ENCODE measurements at places on chromosomes 4 and X.

DNA sequence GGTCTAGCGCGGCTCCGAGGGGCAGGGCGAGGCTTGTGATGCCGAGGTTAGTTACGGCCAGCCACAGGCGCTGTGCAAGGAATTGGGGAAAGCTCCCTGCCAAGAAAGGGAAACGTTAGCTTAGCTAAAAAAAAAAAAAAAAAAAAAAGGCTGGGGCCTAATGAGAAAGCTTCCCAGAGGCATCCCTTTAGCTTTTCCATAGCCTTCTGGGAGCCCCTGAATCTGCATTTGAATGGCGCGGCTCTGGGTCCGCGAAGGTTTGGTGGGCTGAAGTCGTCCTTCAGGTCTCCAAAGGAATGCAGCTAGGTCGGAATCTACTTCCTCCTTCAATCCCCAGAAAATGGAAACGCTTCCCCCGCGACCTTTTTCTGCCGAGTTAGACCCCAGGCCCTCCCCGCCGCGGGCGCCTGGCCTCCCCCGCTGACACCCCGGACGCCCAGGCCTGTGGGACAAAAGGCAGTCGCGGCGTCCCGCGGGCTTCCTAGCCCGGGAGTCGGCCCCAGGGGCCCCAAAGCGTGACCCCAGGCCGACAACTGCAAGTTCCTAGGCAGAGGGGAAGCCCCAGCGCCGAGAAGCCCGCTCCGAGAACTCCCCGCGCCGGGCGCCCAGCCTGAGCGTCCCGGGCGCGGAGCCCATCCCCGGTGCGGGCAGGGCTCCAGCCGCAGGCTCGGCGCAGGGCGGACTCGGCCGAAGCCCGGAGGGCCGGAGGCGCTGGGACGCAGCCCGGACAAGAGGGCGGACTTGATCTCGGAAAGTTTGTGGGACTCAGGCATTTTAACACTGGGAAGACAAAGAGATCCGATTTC, 605 bp upstream of the FAT1 start:
- DNase-seq = no peak

GRCh38 chr4:79181190-79181589, 144.7 kb downstream of the NAA11 start:
- DNase-seq = no peak

- DNase-seq = no peak
These were observed 56.2 kb downstream of the SMIM20 start for GRCh38 chr4:25970226-25970675.

DNA sequence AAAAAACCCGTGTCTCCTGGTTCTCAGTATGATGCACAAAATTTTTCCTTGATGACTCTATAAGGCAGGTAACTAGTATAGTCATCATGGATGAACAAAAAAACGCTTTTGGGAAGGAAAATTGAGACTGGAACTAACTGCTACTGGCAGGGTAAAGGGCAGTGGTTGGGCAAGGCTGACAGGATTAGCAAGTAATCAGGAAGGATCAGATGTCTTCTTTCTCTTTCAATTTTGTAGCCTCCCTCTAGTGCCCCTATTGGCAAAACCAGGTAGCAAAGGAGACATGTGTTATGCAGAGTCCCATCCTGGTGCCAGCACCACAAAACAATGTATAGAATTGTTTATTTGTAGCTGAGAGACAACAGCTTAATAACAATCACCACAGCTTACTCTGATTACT, 12.8 kb upstream of the SLITRK4 start:
- no peak for DNase-seq

- no peak for DNase-seq
These were observed 100.5 kb downstream of the MFAP3L start for GRCh38 chr4:169925678-169926077.

DNA sequence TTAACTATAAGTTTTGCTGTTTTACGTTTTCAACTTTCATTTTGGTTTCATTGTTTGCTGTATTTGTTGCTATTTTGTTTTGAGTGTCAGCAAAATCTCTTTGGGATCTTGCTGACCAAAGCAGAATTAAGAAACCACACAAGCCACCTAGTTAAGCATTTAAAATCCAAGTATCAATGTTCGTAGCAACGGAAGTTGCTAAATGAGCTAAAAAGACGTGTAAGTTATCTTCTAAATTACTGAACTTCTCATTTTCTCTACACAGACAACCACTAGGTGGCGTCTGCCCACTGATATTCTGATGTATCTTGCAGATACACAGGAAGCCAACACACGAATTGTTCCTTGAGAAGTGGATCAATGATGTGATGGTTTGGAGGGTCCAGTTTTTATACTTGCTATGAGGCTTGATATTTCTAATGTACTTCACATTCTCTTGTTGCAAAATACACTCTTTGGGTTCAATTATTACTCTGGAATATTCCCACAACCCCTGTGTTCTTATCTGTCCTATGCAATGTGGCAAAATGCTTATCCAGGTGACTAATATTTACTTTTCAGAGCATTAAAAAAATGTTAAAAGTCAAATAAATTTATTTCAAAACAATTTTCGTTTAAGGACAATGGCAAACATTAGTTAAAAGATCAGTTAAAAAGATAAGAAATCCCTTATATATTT, 250.5 kb downstream of the TECRL start:
- DNase-seq = no peak

- no peak for DNase-seq
These were observed 595 bp downstream of the ENOX2 start for GRCh38 chrX:130902446-130902782.

DNA sequence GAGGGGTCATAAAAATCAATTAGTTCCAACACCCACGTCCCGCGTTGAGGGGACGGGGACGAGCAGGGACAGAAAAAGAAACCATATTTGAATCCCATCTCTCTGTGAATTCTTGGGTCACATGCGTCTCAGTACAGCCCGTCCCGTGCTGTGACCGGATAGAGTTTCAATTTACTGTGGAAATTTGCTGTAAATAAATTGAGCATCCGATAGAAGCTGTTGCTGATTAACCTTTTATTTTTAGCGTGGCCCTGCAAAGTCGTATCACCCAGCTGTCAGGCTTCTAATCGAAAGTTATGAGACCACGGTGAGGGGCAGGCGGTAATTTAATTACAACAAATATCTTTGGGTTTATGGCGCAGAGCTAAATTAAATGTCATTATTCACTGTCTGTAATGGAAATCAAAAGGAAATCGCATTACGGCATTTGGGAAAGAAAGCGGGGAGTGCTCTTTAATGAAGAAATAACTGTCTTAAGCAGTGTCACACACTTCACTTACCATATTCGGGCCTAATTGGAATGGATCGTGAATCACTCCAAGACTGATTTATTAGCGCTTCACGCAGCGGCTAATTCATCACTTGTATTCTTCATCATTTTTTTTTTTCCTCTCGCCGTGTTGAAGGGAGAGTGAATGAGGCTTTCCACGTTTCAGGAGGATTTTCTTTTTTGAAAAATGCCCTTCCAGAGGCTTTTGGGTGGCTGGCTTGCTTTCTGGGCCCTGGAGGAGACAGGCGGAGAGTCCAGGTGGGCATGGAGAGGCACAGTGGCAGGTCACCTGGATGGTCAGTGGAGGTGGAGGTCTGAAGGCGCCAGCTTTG, 7.3 kb downstream of the SHOX start:
- DNase-seq = no peak

DNA sequence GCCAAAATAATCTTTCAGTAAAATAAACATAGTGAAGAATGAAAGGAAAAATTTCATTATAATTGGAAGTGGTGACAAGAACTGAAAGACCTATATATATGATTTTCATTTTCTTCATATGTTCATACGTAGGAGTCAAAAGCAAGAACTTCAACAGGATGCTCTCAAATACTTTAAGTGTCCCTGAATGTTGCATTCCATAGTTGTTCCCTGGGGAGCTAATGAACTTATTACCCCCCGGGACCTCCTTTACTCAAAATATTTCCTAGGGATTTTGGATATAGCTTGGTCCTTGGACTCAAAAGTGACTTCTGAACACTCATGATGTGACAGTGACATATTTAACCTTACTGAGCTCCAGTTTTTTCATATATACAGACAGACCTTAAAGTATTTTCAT, 44.9 kb upstream of the NDST4 start:
- no peak for DNase-seq

DNA sequence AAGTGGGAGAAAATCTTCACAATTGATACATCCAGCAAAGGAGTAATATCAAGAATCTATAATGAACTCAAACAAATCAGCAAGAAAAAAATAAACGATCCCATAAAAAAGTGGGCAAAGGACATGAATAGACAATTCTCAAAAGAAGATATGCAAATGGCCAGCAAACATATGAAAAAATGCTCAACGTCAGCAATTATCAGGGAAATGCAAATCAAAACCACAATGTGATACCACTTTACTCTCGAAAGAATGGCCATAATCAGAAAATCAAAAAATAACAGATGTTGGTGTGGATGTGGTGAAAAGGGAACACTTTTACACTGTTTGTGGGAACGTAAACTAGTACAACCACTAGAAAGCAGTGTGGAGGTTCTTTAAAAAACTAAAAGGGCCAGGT, 114.3 kb upstream of the CCSER1 start:
- no peak for DNase-seq

DNA sequence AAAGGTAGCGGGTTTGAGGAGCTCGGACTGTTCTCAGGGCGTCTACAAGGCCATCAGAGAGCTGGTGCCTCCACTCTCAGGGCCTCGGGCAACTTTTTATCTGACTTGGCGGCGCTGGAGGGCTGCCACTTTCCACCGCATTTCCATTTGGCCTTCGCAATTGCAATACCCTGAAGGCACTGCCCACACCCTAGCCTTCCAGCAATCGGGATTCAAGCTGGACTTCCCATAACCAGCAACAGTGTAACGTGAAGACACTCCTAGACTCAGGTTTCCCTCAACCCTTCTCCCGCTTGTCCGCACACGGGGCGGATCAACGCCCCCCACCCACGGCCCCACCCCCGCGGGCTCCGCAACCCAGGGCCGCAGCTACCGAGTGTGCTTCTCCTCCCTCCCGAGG, 50.2 kb upstream of the BCOR start:
- no peak for DNase-seq

GRCh38 chrX:143466130-143466529, 51.1 kb downstream of the SPANXN3 start:
- DNase-seq = no peak

DNA sequence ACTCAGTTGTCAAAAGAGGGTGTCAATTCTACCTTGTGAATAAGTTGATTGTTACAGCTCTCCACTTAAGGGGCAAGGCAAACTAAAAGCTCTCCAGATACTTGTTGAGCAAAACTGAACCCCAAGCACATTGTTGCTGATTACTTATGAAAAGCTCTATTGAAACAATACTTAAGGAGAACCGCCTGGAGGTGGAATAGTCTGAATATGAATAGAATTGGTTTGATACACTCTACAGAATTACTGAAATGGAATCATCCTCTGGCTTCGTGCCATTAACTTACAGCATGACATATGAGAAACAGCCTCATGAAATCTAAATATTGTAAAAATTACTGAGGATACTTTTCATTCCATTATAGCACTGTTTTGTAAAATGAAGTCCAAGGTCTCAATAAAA, 127.0 kb upstream of the SH3RF1 start:
- no peak for DNase-seq

- no peak for DNase-seq
These were observed 24.1 kb upstream of the TMEM150C start for GRCh38 chr4:82585690-82586435.

Measured in stimulated activated CD8-positive, alpha-beta memory T cell treated with anti-CD3 and anti-CD28 coated beads, Interleukin-4, amount 100 ng/mL, for 24 hours (primary cell).